Stimulated activated CD8-positive, alpha-beta memory T cell treated with anti-CD3 and anti-CD28 coated beads, Interleukin-15, amount 100 ng/mL, for 1 hour (primary cell): ENCODE measurements at places on chromosomes 5 and 9.

GRCh38 chr5:158619083-158619788 is 480.5 kb downstream of the EBF1 start:
- no peak for DNase-seq

GRCh38 chr9:27349698-27350080 is 52.7 kb upstream of the EQTN start:
- DNase-seq = no peak

DNA sequence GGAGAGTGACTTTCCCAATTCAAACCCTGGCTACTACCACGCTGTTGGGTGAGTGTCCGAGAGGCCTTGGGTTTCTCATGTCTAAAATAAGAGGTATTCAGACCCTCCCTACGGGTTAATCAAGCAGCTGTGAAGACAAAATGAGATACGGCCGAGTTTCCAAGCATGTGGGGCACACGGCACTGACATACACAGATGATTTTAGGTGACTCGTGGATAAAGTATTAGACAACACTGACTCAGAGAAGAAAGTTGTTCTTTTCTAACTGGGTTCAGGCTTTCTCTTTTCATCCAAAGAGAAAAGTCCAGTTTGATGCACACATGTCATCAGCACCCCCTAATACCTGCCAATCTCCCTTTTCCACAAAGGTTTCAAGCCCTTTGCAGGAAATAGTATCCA is 15.6 kb downstream of the FOXI1 start:
- DNase-seq = no peak

GRCh38 chr9:16384993-16385392 is 485.5 kb downstream of the BNC2 start:
- no peak for DNase-seq

- no peak for DNase-seq
These were observed 19.9 kb downstream of the SLC44A1 start for GRCh38 chr9:105264380-105264779.

DNA sequence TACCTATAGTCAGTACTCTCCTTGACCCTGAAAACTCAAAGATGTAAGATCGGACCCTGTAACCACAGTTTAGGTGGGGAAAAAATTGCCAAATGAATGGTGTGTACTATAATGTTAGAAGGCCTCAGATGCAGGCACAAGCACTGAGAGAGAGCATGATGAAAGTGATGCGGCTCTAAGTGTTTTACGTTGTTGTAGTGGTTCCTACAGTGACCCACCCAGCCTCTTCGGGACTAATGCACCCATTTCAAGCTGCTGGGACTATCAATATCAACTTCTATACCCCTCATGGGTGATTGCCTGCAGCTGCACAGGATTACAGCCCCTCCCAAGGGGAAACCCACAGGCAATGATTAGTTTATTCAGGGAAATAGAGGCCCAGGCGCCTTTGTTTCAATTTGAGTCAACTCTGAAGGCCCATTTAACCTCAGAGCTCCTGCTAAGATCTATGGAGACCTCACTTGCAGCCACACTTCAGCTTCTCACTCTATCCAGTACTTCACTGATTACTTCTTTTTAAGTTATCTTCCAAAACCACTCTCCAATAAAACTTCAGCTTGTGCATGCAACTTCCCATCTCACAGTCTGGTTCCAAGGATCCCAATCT is 340.7 kb downstream of the NR2F1-AS1 start:
- DNase-seq = no peak

DNA sequence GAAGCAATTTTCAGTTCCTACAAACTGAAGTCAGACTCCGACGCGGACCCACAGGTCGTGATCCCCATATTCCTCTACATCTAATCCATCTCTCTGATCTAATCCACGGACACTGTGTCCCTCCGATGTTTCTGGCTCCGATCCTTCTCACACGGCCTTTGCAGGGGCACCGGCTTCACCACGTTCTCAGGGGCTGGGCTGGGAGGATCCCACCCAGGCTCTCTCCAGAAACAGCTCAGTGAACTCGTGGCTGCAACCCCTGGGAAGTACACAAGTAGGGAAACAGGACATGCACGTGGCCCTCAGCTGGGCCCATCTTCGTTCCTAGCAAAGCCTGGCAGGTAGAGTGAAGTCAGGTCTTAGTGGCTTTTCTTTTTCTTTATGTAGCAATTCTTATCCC is 49.1 kb upstream of the OLFM1 start:
- no peak for DNase-seq

- DNase-seq = no peak
These were observed 141.7 kb downstream of the ARSB start for GRCh38 chr5:78843436-78843835.

DNA sequence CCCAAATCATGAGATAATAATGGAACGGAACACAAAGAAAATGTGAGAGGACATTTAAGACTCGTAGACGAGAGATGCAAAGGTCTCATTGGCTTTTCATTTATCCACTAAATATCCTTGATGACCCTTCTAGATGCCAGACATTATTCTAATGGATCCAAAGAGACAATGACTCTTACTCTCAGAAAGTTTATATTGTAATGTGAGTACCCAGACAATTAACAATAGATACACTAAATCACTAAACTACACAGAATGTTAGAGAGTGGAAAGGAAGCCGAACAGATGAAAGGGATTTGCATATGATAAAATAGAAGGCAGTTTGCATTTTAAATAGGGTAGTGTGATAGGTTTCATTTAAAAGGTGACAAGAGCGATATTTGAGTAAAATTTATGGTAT is 973.3 kb downstream of the TAF11L14 start:
- no peak for DNase-seq
